ENCODE measurements at places on chromosomes 1 and 21. TPM values are rescaled to one million over a fixed set of nuclear protein-coding genes. Genes with fewer than 3 reads are reported as not detected.

EFNA1 gene
- total RNA-seq, result 13.0 TPM

CYP4Z1 gene
- total RNA-seq, result 1.0 TPM

PROX1 gene
- 6.3 TPM for total RNA-seq

AQP10 gene
- not detected for total RNA-seq

LMX1A gene
- total RNA-seq, result 1.6 TPM

LINGO4 gene
- total RNA-seq, result under 0.01 TPM

RNU1-4 gene
- under 0.01 TPM for total RNA-seq

KMO gene
- 0.52 TPM for total RNA-seq

STYXL2 gene
- total RNA-seq, result 99.7 TPM

SLC1A7 gene
- not detected for total RNA-seq

CCDC181 gene
- 0.52 TPM for total RNA-seq

KRTAP19-3 gene
- not detected for total RNA-seq

GPR89B gene
- total RNA-seq, result 39.7 TPM

FCRL5 gene
- not detected for total RNA-seq

FCER1G gene
- 16.2 TPM for total RNA-seq

IGSF21 gene
- not detected for total RNA-seq

KCNN3 gene
- total RNA-seq, result 3.7 TPM

P3R3URF gene
- not detected for total RNA-seq

UBXN10 gene
- 0.52 TPM for total RNA-seq

ZBTB7B gene
- total RNA-seq, result 7.8 TPM

CFAP74 gene
- under 0.01 TPM for total RNA-seq

PLD5 gene
- 0.52 TPM for total RNA-seq

XPR1 gene
- total RNA-seq, result 13.0 TPM

HPCA gene
- not detected for total RNA-seq

DHRS3 gene
- 37.6 TPM for total RNA-seq

LCA5L gene
- 0.52 TPM for total RNA-seq

PM20D1 gene
- not detected for total RNA-seq

TFF2 gene
- not detected for total RNA-seq

XCL2 gene
- total RNA-seq, result not detected

ENTREP3 gene
- 2.1 TPM for total RNA-seq

RIPPLY3 gene
- total RNA-seq, result not detected

BMP8A gene
- under 0.01 TPM for total RNA-seq

CTNNBIP1 gene
- 32.4 TPM for total RNA-seq

HTR1D gene
- total RNA-seq, result not detected

MROH9 gene
- not detected for total RNA-seq

INAVA gene
- total RNA-seq, result 0.52 TPM

CYP4A11 gene
- total RNA-seq, result under 0.01 TPM

ETNK2 gene
- total RNA-seq, result 6.8 TPM

AUNIP gene
- total RNA-seq, result 1.6 TPM

PADI4 gene
- 1.0 TPM for total RNA-seq

MAB21L3 gene
- total RNA-seq, result not detected

CFHR2 gene
- total RNA-seq, result not detected

PSRC1 gene
- 1.6 TPM for total RNA-seq

OLFML2B gene
- 29.7 TPM for total RNA-seq

PWP2 gene
- total RNA-seq, result 7.3 TPM

RO60 gene
- 78.8 TPM for total RNA-seq

WLS gene
- 68.9 TPM for total RNA-seq

TRIM17 gene
- total RNA-seq, result 0.52 TPM

SLC9C2 gene
- total RNA-seq, result under 0.01 TPM

SPOCD1 gene
- total RNA-seq, result not detected

DMRTA2 gene
- total RNA-seq, result under 0.01 TPM

PLA2G2D gene
- not detected for total RNA-seq

APH1A gene
- total RNA-seq, result 99.2 TPM

CHI3L1 gene
- total RNA-seq, result 1.0 TPM

WDR64 gene
- not detected for total RNA-seq

LCE1B gene
- total RNA-seq, result not detected

ADGRL4 gene
- total RNA-seq, result 15.7 TPM

ALDH9A1 gene
- total RNA-seq, result 98.1 TPM

CR2 gene
- not detected for total RNA-seq

Measured in skeletal muscle tissue (tissue), 5 donors.